ENCODE measurements at places on chromosomes 1 and 21.

- DNase-seq = no peak
Measured at GRCh38 chr1:208537198-208537597, 293.0 kb upstream of the PLXNA2 start.

DNA sequence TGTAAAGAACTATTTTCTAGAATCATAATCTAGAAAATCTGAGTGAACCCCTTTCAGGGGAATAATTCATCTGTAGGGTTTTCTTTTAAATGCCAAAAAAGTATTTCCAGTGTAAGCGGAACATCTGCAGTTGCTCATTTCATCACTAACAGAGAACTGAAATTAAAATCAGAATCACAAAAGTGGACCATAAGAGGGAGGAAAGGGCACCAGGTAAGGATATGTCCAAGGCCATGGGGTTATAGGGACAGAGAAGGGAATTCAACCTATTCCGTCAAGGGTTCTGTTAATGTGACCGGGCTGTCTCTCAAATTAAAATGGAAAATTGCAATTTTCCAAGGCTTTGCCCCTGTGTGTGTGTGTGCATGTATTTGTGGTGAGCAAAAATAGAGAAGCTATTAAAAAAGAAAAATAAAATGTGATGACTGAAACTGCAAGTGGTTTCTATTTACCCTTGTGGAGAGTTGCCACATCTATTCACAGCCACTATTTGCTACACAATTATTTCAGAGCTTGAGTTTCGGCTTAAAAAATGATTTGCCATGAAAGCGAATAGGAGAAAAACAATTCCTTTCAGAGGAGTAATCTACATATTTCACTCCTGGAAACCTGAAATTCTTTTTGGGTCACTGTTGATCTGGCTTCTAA, 53.1 kb downstream of the APP start:
- DNase-seq = no peak

GRCh38 chr21:39094847-39095579, 88.2 kb downstream of the PSMG1 start:
- DNase-seq = no peak

- no peak for DNase-seq
Measured at GRCh38 chr1:91610789-91611188, 110.1 kb downstream of the CDC7 start.

DNA sequence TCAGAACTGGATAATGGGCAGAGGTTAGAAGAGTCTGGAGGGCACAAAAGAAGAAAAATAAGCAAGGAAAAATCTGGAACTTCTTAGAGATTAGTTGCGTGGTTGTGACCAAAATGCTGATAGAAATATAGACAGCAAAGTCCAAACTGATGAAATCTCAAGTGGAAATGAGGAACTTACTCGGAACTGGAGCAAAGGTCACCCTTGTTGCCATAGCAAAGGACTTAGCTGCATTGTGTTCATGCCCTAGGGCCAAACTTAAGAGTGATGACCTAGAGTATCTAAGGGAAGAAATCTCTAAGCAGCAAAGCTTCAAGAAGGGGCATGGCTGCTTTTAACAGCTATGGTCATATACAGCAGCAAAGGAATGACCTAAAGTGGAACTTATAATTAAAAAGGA, 180.0 kb downstream of the TTLL7 start:
- no peak for DNase-seq

DNA sequence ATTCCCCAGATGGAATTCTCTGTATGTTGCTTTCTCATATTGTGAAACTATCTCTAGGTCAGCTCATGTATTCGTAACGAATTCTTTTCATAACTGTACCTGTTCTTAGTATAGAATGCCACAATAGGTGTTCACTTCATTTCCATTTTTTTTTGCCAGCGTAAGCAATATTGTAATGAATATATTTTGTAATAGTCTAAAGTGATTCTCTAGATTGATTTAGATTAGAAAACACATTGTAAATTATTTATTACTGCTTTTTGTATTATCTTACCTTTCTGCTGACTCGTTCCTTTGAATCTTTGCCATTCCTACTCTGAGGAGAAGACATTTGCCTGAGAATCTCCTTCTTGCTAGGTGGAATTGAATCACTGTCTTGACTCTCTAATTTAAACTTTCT, 14.8 kb downstream of the PDC start:
- DNase-seq = no peak

- no peak for DNase-seq
Measured at GRCh38 chr1:207240325-207241101, 81.0 kb upstream of the CD55 start.

GRCh38 chr1:89727517-89728312, 93.1 kb upstream of the LRRC8D start:
- DNase-seq = no peak

GRCh38 chr1:44631333-44631646, 43.0 kb downstream of the TMEM53 start:
- DNase-seq = no peak

GRCh38 chr21:45102391-45102932, 28.1 kb downstream of the ADARB1 start:
- no peak for DNase-seq

DNA sequence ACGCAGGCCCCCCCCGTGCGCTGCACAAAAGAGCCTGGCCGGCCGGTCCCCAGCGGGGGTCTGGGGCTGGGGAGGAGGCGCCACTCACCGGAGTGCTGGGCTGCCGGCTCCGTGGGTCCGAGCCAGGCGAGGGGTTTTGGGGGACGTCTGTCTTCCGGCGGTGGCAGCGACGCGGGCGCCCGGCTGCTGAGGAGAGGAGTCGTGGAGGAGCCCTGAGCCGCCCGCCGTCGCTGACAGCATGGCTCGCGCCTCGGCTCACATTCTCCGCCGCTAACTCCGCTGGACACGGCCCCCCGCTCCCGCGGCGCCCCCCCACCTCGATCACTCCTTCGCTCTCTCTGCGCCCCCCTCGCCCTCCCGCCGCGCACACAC, 649 bp downstream of the AHDC1 start:
- no peak for DNase-seq

DNA sequence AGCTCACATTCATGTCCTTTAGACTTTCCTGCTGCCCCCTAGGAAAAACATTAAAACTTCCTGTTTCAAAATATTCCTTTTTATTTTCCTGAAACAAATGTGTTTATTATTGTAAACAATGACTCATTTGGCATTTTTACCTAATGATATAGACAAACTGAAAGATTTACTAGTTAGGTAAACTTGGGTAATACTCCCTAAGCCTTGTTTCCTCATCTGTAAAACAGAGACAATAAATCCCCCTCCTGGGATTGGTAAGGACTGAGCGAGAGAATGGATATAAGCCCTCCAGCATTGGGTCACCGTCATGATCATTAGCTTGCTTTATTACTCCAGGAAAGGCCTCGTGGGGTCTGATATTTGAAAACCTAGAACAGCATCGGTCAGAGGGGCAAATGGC, 59.8 kb downstream of the LPAR3 start:
- no peak for DNase-seq

DNA sequence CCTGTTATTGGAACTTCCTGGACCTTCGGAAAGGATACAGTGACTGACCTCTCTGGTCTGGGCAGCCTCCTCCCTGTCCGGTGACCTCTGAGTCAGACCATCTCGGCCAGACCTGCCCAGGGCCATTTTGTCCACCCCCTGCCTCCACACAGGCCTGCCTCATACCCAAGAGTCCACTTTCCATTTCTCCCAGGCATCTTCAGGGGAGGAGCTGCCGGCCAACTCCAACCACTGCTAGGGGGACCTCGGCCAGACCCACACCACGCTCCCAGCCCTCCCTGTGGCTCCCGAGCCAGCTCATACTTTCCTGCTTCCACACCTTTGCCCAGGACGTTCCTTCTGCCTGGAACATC, 29.5 kb upstream of the RUNX3 start:
- DNase-seq = no peak

GRCh38 chr1:180360333-180361075, 130.4 kb downstream of the LHX4 start:
- DNase-seq = no peak

- no peak for DNase-seq
Measured at GRCh38 chr1:202162047-202162417, 1.6 kb upstream of the PTPN7 start.

DNA sequence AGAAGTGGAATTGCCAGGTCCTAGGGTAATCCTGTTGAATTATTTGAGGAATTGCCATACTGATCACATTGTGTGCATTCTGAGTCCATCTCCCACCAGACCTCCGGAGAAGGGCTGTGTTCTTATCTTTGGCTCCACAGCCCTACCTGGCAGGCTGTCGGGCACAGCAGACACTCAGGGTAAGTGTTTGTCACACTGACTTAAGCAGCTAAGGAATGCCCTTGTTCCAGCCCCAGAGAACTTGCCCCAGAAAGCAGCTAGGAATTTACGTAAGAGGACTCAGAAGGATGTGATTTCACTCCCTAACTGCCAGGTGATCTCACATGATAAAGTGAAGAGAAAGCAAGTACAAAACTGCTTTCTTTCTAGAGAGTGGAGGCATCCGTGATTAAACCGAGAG, 21.0 kb downstream of the VASH2 start:
- DNase-seq = no peak
